ENCODE measurements at places on chromosomes 2 and 18. TPM values are rescaled to one million over a fixed set of nuclear protein-coding genes. Genes with fewer than 3 reads are reported as not detected.

Gene DOK6
- not detected for total RNA-seq

Gene ARHGAP25
- 37.7 TPM for total RNA-seq

GRCh38 chr18:6752202-6752860, 22.8 kb downstream of the ARHGAP28 start:
- DNase-seq: no peak

DNA sequence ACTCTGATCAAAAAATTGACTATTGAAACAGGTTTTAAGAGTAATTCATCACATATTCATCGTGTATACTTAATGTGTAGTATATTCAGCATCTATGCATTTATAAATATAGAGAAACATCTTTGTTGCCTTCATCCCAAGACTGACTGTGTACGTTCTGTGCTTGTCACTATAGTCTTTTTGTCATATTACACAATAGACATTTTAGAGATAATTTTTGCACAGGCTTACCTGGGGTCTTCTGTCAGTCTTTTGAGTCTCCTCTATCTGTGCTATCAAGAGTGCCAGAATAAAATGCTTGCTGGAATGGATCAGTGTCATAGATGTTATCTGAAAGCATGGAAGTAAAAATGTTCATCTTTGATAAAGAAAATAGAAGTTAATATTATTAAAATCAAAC, 1047.7 kb upstream of the NRXN1 start:
- no peak for DNase-seq

DNA sequence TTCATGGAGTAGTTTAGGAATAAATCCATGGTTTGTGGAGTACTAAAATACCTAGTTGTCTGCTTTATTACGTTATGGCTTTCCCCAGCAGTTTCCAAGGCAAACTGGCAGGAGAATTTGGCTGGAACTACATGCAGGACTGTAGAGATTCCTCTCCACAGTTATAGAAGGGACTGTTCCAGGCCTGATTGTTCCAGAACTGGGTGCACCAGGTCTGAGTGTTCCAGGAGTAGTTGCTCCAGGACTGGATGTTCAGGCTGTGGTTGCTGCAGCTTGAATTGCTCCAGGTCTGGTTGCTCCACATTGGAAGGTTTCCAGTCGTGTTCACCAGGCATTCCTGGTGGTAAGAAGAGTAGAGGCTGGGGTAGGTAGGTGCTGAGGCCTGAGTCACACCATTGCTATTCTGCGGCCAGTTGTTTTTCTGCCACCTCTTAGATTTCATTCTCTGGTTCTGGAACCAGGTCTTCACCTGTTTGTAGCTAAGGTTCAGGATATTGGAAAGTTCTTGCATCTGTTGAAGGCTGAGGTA, 28.1 kb downstream of the SGPP2 start:
- no peak for DNase-seq

DNA sequence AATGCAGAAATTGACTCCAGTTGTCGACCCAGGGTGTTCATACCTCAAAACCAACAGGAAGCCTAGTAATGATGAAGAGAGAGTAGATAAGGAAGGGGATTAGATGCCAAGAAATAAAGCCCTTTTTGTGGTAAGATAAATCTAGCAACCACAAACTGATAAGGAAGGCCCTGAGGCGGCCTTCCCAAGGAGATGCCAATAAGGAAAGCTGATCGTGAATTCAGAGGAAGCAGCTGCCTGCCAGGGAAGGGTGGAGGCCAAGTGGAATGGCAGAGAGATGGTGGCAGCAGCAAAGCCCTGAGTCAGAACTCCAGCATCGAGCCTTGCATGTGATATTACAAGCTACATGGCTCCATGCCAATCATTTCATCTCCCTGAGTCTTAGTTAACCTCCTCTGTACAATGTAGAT, 126.3 kb downstream of the IRS1 start:
- no peak for DNase-seq

GRCh38 chr2:134716721-134717243, 2.0 kb downstream of the TMEM163 start:
- no peak for DNase-seq

- no peak for DNase-seq
Observed at GRCh38 chr2:32901313-32901712, 45.4 kb upstream of the LTBP1 start.

DNA sequence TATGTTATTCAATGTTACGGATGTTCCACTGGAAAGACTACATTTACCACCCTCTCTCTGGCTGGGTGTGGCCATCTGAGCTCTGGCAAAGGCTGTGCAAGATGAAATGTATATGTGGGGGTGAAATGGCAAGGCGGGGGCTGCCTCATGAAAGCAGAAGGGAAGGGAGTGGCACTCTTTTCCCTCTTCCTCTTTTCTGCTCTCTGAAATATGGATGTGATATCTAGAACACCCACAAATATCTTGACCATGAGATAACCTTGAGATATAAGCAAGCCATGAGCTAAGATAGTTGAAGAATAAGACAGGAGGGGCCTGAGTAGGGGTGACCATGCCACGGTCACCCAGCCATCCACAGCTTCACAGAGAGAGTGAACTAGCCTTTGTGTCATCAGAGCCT, 367.8 kb upstream of the ID2 start:
- no peak for DNase-seq

GRCh38 chr2:101766337-101766736, 68.8 kb downstream of the MAP4K4 start:
- no peak for DNase-seq

Gene SLC14A1
- total RNA-seq: 0.54 TPM

Gene RAB27B
- total RNA-seq: 0.14 TPM

GRCh38 chr2:152620208-152620607, 97.1 kb downstream of the PRPF40A start:
- no peak for DNase-seq

DNA sequence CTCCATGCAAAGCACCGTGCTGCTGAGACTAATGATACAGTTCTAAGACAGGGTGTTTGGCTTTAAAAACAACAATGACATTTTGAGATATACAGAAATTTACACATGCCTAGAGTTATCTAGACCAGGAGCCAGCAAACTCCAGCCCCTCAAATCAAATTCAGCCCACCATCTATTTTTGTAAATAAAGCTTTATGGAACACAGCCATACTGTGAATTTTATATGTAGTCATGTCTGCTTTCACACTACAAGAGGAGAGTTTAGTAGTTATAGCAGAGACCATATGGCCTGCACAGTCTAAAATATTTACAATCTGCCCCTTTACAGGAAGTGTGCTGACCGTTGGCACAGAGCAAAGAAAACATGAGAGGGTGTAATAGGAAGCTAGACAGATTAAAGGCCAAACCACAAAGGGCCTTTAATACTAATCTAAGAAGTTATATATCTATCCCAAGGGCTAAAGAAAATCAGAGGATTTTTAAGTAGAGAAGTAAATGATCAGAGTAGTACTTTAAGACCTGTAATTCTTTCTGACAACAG, 39.4 kb downstream of the NBAS start:
- DNase-seq: no peak

Gene MC5R
- not detected for total RNA-seq

GRCh38 chr2:136110526-136110925, 7.4 kb downstream of the CXCR4 start:
- DNase-seq: no peak

- DNase-seq: no peak
Observed at GRCh38 chr2:190181123-190181669, 118.7 kb upstream of the MSTN start.

GRCh38 chr2:53913721-53914120, 54.0 kb upstream of the GPR75 start:
- peak; percentile 23 for DNase-seq
